ENCODE measurements at places on chromosomes 7 and 10.
A peak's percentile ranks its signal among the peaks of the same experiment; 100 is the strongest.

- peak; percentile 62 for DNase-seq
Measured at GRCh38 chr7:28093623-28094232, 86.9 kb downstream of the JAZF1 start.

DNA sequence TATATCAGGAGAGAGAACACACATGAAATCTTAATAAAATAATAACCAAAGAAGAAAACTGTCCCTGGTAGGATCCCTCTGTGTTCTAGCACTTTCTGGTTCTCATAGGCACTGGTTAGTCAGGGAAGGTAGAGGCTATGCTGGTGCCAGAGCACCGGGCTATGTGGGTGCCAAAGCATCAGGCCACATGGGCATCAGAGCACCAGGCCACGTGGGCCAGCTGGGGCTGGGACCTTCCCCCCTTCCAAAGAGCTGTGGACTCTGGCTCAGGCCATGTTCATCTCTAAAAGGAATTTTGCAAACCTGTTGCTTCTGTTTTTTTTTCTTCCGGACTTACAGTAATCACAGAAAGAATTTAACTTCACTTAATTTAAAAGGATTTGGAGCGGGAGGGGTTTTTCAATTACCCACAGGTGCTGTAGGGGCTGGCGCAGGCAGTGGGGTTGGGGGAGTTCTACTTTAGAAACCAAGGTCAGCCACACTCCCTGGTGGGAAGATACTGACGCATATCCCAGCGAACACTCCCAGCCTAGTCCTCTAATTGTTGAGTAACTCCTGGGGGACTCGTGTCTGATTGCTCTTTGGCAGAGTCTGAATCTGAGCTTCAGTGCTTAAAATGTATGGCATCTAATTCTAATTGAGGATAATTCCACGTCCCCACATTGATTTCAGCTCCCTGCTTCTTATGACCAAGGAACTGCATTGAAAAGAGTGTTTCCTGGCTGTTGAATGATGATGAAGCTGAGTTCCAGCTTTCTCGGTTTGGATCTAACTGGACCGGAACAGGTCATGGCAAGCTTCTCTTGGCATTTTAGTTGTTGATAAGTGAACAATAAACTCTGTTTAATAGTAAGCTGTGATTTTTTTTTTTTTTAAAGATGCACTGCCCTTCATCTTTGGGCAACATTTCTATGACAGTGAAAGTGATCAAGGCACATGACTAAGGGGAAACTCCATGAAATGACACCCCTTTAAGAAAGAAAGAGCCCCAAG is 110.7 kb upstream of the FZD8 start:
- DNase-seq = no peak

DNA sequence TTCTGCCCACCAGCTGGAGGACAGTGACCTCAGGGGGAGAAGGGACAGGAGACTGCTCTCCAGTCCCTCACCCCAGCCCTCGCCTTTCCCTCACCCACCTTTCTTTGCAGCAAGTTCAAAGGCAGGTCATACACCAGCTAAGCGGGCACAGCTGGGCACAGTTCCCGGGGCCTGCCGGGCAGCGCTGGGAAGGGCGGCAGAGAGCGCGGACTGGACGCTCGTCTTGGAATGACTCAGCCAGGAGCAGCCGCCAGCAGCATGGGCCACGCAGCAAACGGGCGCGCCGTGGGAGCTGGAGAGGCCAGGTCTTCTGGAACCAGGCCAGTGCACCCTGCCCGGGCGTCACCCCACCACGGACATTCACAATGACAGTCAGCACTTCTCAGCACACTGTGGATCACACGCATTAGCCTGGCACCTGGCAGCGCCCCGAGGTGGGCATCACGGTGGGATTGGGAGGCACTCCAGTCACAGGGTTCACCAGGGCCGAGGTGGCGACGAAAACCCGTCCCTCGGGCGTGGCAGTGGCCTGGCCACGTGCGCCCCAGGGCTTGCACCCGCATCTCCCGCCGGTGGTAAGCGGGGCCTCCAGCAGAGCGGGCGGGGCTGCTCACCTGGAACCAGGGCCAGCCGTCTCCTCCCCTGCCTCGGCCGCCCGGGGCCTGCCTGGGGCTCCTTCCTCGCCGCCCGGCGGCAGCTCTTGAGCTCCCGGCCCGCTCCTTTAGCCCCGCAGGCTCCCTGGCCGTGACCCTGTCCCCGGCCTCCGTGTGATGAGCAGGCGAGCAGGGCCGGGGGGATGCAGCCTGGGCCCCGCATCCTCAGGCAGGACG is 29.0 kb upstream of the WDFY4 start:
- peak; percentile 10 for DNase-seq

GRCh38 chr10:69729326-69730048 is 72.2 kb upstream of the COL13A1 start:
- DNase-seq = no peak

DNA sequence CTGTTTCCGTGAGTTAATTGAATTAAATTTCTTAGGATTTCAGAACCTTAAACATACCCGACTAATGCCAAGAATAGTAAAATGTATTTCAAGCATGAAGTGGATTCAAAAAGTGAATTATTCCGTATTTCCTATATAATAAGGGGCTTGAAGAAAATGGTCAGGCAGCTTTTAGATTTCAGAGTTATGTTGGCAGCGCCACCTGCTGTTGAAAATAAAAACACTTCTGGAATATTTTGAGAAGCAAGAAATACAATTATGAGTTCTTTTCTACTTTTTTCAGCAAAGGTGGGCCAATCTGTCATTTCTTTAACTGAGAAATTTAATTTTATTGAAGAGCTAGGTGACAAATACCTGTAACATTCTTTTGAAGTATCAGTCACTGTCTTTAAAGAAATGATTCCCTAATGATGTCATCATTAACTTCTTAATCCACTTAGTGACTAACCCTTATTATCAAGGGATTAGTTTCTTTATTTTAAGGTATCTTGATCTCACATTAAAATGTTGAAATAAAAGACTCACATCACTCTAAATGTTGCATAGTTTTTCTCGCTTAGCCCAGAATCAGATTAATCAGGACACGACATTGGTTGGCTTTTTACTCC is 36.6 kb upstream of the AGR3 start:
- no peak for DNase-seq

GRCh38 chr10:12980102-12980661 is 21.3 kb downstream of the CCDC3 start:
- DNase-seq = no peak

- DNase-seq = no peak
Measured at GRCh38 chr7:133310232-133310862, 57.5 kb downstream of the EXOC4 start.

- no peak for DNase-seq
Measured at GRCh38 chr10:132310701-132311337, 3.1 kb upstream of the STK32C start.

DNA sequence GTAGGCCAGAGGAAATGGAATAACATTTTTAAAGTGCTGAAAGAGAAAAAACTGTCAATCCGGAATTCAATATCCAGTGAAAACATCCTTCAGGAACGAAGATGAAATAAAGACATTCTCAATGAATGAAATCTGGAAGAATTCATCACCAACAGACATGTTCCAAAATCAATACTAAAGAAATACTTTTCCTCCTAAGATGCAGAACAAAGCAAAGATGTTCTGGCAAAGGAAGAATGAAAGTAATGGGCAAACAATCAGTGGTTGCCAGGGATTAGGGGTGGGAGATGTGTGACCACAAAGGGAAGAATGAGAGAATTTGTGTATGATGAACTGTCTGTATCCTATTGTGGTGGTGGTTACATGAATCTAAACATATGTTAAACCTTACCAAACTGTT is 52.8 kb upstream of the EEPD1 start:
- DNase-seq = no peak

- no peak for DNase-seq
Measured at GRCh38 chr10:101132636-101133473, 1.8 kb downstream of the TLX1 start.

GRCh38 chr7:66202441-66202840 is 2.7 kb upstream of the TPST1 start:
- DNase-seq = no peak

DNA sequence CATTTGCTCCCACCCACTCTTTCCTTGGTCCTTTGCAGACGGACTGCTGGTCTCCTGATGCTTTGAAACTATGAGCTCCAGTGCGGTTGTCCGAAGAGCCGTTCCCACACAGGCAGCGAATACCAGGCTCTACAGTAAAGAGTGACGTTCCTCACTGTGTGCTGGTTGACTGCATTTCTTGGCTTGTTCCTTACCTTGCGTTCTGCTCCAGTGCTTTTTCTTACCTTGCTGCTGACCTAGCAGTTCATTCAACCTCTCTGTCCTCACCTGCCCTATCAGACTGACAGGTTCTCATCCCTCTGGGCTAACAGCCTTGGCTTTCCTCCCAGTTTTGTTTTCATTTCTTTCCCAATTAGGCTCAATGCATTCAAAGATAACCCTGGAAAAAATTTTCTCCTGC is 214.8 kb downstream of the TMEM178B start:
- DNase-seq = no peak

GRCh38 chr10:122655524-122656307 is 43.9 kb downstream of the C10orf120 start:
- DNase-seq = no peak

- no peak for DNase-seq
Measured at GRCh38 chr7:71612911-71613310, 481.0 kb downstream of the GALNT17 start.

- no peak for DNase-seq
Measured at GRCh38 chr10:32149252-32149955, 93.2 kb upstream of the KIF5B start.

- DNase-seq = no peak
Measured at GRCh38 chr7:28705350-28705749, 252.8 kb downstream of the TRIL start.

DNA sequence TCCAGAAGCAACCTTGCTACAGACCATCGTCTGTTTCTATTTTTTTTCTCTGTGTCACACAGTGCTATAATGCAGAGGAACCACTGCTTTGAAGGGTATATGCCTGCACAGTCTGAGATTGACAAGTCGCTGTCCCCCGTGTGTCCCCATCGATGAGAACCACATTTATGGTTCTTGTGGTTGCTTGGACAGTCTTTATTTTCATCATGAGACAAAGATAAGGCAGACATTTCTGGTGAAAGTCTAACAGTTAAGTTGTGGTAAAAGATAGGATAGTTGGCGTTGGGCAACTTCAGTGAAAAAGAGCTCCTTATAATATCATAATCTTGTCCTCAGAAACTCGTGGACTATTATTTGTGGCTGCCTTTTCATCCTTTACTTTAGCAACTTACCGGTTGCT is 6.3 kb upstream of the AKR1E2 start:
- DNase-seq = no peak

DNA sequence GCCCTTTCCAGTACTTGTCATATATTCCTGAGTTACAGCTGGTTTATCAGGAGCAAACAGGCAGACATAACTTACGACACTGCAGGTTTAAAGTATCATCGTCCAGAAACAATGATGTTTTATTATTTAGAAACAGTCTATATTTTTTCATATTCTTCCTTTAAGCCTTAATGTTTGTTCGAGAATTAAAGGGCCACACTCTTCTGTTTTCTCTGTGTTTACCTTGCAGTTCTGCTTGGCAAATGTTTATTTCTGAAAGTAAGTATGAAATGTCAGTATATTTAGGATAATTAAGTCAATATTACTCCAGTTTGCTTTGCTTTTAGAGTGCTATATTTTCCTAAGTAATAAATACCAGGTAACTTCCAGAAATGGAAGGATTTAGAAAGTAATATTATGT is 115.1 kb downstream of the VTI1A start:
- no peak for DNase-seq

DNA sequence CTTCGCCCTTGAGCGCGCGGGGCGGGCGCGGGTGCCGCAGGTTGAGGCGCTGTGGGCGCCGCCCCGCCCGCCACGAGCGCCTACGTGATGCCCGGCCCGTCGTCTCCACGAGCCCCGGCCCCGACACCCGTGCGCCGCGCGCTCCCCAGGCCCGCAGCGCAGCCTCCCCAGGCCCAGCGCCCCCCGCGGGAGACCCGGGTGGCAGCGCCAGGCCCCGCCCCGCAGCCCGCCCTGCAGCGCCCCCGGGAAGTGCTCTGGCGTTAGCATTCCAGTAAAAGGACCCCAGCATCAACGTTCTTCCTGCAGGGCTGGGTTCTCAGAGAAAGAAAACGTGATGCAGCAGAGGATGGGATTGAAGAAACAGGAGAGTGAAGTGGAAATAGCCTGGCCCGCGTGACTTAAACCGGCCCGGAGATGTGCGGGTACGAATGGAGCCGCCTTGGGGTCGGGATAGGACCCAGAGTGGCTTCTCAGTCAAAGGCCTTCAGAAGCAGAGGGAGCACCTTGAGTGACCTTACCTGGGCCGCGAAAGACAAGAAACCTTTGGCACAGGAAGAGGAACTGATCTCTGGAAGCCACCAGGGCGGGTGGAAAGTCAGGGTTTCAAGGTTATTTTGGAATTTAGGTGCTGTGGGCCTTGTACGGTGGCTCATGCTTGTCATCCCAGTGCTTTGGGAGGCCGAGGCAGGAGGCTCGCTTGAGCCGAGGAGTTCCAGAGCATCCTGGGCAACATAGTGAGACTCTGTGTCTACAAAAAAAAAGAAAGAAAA is 1.8 kb downstream of the PFKP start:
- DNase-seq = peak; percentile 44

- no peak for DNase-seq
Measured at GRCh38 chr7:113109718-113110117, 8.6 kb downstream of the SMIM30 start.

GRCh38 chr7:93690021-93690420 is 115.5 kb upstream of the CALCR start:
- no peak for DNase-seq

GRCh38 chr10:3848005-3848774 is 63.2 kb upstream of the KLF6 start:
- no peak for DNase-seq

GRCh38 chr10:15113766-15114165 is 16.6 kb downstream of the RPP38 start:
- DNase-seq = no peak

Measured in stimulated activated CD4-positive, alpha-beta T cell treated with anti-CD3 and anti-CD28 coated beads, Interleukin-4, amount 100 ng/mL, for 1 hour (primary cell).